ENCODE measurements at places on chromosomes 16 and 17. TPM values are rescaled to one million over a fixed set of nuclear protein-coding genes. Genes with fewer than 3 reads are reported as not detected.

Gene B3GNT9
- 25.2 TPM for total RNA-seq

- DNase-seq = no peak
Observed at GRCh38 chr16:64392456-64392855, 729.4 kb downstream of the CDH11 start.

- peak; percentile 91 for DNase-seq
Observed at GRCh38 chr16:8173111-8173644, 417.1 kb downstream of the TMEM114 start.

GRCh38 chr16:31276600-31276999 is 16.8 kb downstream of the ITGAM start:
- DNase-seq = no peak

- no peak for DNase-seq
Observed at GRCh38 chr17:18327556-18327955, 12.5 kb downstream of the SMCR8 start.

GRCh38 chr16:11134722-11135463 is 121.1 kb downstream of the SOCS1 start:
- peak; percentile 80 for DNase-seq

DNA sequence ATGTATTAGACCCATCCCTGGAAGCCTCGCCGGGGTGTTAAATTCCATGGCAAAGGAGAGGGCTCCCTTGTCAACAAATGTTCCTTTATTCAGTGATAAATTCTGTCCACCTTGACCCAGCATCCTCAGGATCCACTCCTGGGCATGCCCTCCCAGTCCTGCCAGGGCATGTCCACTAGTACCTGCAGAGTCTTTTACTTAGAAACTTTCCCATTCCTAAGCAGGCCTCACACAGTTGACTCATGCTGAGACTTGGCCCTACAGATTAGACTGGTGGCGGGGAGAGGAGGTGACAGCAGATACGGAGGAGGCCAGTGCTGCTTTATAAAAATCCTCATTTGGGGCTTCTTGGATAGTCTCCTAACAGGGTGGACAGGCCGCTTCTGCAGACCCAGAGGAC is 88.8 kb downstream of the CYLD start:
- DNase-seq = no peak

DNA sequence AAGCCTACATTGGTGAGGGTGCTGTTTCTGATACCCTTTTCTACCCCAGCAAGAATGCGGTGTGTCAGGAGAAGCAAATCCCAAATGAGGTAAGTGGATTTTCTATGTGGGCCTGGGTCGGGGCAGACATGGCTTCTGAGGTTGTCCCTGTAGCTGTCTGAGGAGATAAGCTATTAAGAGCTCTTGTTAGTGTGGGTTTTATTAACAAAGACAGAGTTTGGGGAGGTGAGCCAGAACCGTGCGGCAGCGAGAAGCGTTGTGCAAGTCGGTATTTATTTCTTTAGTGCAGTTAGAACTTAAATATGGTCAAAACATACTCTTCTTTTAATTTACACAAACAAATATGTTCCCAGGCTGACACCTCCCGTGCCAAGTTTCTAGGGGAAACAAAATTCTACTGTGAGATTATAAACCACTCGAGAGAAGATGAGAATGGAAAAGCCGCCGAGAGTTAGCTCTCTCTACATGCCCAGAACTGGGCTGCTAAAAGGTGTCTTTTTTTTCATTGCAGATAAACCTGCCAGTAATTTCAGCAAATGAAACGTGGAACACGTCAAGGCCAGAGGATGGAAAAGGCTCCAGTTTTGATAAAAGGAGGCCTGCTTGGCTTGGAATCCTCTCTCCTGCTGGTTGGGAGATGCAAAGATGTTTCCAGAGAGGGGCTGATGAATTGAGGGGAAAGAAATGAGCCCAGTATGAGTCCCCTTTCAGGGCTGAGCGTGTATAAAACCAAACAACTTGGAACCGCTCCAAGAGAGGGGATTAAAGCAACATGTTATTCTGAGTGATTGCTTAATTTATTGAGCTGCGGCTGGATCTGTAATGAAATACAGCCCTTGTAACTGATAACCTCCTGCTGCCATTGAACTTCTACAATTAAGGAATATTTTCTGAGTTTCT is 254.6 kb downstream of the MRTFB start:
- peak; percentile 54 for DNase-seq
